ENCODE measurements at places on chromosomes 5 and 9.

- peak; percentile 91 for DNase-seq
Measured at GRCh38 chr5:77167695-77168121, 42.8 kb upstream of the PDE8B start.

GRCh38 chr5:1465966-1466471 is 20.8 kb upstream of the SLC6A3 start:
- DNase-seq = no peak

DNA sequence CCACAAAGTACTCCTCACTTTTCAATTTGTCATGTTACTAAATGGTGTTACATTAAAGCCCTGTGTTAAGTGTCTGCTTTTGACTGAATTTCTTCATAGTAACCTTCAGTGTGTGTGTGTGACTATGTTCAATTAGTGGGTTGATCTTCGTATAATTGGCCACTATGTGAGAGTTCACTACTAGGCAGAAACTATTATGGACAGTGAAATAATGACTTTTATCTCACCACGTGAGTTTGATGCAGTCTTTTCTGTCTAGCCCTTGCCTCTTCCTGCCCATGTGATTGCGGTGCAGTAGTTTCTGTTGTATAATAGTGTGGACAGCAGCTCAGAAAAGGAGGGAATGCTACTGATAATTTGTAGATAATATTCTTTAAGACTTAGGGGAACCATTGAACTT is 1.8 kb upstream of the MAML1 start:
- DNase-seq = no peak

DNA sequence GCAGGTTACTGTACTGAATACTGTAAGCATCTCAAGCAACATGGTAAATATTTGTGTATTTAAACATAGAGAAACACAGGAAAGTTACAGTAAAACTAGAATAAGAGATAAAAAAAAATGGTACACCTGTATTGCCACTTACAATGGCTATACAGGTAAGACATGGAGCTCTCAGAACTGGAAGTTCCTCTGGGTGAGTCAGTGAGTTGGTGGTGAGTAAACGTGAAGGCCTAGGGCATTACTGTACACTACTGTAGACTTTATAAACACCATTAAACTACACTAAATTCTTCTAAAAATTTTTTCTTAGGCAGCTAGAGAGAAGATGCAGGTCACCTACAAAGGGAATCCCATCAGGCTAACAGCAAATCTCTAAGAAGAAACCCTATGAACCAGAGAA is 872.9 kb downstream of the TAF11L14 start:
- no peak for DNase-seq

DNA sequence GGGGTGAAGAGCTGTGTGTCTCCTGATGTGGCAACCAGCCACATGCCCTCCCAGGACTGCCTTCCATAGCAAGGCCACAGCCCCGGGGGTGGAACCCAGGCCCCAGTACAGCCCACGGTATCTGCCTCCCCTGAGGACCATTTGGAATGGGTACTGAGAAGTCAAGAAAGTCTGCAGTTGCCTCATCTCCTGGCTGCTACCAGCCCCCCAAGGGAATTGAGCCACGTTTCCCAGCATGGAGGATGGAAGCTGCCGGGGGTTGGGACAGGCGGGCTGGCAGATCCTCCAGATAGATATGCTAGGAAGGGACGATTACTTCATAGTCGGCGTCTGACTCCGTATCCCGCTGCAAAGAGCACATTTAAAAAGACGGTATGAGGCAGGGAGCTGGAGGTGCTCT is 5.5 kb upstream of the DMRT2 start:
- DNase-seq = no peak

- no peak for DNase-seq
Measured at GRCh38 chr9:93114169-93114983, 18.4 kb downstream of the CARD19 start.

- no peak for DNase-seq
Measured at GRCh38 chr9:134457321-134458206, 131.3 kb downstream of the RXRA start.

- DNase-seq = no peak
Measured at GRCh38 chr9:15482146-15482545, 28.6 kb downstream of the PSIP1 start.

- no peak for DNase-seq
Measured at GRCh38 chr5:96538808-96539250, 105.8 kb upstream of the PCSK1 start.

- DNase-seq = no peak
Measured at GRCh38 chr5:73354406-73354805, 94.2 kb downstream of the FOXD1 start.

GRCh38 chr5:157106630-157107461 is 2.0 kb downstream of the HAVCR2 start:
- DNase-seq = no peak

- no peak for DNase-seq
Measured at GRCh38 chr9:27112235-27112634, 3.2 kb downstream of the TEK start.

DNA sequence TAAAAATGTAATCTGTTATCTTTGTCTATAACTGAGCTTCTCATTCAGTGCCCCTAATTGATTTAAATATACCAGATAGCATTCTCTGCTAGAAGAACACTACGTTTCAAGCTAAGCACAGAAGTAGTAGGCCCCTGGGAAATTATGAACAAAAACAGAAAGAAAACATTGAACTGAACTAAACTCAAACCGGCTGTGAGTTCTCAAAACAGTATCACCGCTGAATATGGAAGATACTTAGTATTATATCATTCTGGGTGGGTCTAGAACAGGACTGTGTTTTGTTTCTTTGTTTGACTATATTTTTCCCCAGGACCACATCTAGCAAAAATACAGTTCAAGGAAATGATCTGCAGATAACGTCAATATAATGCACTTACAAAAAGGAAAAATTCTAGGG is 95.1 kb upstream of the HMHB1 start:
- DNase-seq = no peak

GRCh38 chr9:7347556-7347955 is 452.0 kb downstream of the DMAC1 start:
- no peak for DNase-seq

DNA sequence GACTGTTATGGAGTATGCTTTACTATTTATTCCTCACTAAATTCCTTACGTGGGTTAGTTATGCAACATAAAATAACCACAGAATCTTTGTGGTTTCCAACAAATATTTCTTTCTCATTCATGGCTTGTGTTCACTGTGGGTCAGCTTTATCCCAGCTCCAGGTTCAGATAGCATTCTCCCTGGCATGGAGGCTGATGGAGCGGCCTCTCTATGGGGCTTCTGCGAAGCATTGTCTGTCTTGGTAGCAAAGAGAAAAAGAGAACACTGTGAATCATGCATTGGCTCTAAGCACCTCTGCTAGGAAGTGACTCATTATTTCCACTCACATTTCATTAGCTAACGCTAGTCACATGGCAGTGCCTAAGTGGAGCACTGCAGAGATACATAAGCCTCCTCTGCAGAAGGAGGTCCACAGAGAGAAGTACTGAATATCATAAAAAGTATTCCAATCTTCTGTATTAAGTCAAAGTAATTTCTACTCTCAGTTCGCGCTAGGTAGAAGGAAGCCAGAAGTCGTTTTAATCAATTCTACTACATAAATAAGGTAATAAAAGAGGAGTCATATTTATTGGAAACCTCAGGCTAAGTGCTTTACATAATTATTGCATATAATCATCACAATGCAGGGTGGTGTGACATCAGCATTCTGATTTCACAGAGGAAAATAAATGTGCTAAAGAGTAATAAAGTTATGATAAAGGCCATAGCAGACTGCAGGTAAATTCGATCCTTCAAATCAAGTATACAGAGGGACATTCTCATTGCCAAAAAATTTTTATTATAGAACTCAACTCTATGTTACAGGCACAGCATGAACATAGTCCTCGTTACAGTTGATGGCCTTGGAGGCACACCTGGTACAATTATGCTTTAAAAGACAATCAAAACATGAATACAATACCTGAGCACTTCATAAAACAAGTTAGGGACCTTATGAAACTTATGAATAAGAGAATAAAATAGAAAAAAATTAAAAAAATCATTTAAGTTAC is 531.1 kb downstream of the CETN3 start:
- DNase-seq = peak; percentile 92

Measured in brain microvascular endothelial cell (primary cell).